Suppressor macrophage (primary cell): ENCODE measurements at places on chromosomes 1 and 21.

DNA sequence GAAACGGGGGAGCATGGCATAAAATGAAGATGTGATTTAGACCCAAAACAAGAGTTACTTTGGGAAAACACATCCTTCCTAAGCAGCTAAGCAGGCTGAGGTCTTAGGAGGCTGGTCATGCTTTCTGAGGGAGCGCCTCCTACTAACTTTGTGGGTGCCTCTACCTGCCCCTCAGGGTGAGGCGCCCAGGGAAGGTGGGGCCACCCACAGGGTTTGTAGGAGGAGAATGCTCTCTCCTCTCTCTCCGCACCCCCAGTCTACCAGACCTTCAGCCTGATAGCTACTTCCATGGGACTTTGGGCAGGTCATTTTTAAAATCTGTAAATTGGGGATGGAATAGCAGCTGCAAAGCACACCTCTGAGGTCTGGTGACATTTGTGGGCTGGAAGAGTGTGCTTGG lies 23.8 kb downstream of the SLC27A3 start:
- DNase-seq: no peak

DNA sequence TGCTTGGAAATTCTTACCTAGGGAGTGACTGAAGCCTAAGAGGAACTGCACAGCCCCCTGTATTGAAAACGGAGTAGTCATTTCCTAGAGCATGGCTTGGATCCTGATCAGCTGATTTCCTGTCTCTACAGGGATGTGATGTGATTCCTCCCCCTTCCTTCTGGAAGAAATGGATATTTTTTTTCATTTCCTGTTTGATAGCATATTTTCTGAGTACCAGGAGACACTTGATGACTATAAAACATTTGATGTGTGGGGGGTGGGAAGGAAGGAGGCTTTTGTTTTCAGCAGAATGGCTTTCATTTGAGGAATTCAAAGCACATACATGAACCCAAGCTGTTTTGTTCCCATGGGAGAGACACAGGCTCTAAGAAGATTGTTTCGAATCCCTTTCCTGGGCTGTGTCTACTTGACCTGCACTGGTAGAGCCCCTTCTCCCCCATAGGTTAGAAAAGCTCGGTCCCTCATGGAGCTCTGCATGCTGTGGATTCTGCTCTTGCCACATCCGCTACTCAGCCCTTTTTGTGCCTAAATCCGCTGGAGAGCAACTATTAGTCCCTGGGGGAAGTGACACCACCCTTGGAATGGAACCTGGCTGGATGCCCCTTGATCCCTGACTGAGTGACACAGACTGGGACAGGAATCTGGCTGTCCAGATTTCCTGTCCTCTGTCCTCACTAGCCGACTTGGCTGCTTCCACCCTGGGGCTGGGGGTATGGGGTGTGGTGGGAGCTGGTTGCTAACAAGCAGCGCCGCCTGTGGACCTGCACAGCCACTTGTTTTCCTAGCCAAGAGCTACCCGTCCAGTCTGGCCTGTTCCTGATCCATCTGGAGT lies 71.8 kb upstream of the MACF1 start:
- DNase-seq: no peak

DNA sequence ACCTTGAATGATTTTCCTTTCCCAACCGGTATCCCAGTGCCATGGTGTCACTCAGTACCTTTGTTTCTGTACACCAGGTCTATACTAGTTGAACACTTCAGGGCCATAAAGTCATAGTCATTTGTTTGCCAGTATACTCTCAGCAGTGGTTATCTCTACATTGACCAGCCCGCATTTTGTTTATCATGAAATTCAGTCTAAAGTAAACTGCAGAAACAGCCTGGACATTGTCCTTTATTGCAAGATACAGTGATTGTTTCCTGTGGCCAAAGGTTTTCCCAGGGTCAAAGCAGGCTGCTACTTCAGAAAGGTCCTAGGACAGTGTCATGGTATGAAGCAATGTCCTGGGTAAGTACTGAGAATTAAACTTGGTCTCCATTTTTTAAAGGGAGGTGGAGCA lies 407.4 kb downstream of the RWDD3 start:
- no peak for DNase-seq

- no peak for DNase-seq
Observed at GRCh38 chr1:7579016-7579415, 192.1 kb upstream of the VAMP3 start.

DNA sequence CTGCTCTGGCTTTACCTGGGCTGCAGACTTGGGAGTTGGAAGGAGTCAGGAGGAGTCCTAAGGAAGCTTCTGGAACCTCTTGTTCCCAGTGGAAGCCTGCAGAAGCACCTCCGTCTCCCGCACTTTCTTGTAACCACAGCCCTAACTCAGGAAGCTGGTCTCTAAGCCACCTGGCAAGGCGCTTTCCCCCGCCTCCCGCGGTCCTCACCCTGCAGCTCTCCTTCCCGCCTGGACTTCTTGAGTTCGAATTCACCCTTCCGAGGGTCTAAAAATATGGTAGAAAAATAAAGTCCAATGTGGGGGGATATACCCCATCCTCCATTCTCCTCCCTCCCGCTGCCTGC lies 15.1 kb downstream of the PAX7 start:
- DNase-seq: no peak
